ENCODE measurements at places on chromosomes 16 and 17.
A peak's percentile ranks its signal among the peaks of the same experiment; 100 is the strongest.

- DNase-seq: peak; percentile 61
Observed at GRCh38 chr16:3235856-3236669, 1.1 kb upstream of the ZNF200 start.

DNA sequence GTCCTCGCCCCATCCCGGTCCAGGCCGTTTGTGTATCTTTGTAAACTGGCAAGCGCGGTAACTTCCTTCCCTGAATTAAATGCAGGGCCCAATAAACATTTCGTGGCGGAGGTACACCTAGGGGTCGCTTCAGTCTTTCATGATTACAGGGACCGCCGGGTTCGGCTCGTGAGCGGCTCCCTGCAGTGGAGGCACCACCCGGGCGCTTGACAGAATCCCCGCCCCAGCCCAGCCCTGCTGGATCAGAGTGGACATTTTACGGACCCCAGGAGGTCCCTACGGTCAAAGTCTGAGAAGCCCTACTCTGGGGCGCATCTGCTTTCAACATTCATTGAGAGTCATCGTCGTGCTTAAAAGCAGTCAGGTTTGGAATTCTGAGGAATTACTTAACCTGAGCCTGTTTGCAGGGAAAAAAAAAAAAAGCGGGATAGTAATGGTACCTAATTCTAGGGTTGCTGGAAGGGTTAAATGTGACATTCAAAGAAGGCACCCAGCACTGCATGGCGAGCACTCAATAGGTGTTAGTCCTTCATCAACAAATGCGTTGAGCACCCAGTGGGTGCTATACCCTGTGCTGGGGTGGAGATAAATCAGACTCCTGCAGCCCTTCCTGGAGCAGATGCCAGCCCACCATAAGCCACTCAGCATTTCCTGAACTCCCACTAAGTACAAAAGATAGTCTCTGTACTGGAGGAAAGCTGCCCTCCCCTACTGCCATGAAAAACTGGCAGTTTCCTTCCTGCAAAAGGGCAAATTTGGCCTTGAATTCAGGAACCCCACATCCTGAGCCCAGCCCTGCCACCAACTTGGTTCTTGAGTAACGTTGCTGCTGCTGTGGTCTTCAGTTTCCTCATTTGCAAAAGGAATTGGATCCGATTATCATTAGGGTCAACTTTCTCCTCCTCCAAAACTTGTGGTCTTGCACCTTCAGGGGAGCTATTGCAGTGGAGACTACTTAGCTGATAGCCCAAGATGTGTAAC, 658 bp upstream of the DUSP3 start:
- DNase-seq: peak; percentile 77

- peak; percentile 25 for DNase-seq
Observed at GRCh38 chr17:2749784-2750181, 331 bp upstream of the CCDC92B start.

DNA sequence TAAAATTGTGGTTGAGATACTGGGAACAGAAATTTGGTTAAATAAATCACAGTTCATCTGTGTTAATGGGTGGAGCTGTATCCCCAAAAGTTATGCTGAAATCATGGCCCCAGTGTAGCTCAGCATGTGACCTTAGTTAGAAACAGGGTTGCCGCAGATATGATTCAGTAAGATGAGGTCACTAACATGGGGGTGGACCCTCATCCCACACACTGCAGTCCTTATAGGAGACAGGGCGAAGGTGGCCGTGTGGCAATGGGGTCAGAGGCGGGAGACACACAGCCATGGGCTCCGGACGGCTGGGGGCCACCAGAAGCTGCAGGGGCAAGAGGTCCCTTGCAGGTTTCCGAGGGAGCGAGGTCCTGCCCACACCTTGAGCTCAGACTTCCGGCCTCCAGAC, 10.7 kb downstream of the GALNS start:
- no peak for DNase-seq

GRCh38 chr16:56631832-56632155, 665 bp upstream of the MT1M start:
- no peak for DNase-seq

DNA sequence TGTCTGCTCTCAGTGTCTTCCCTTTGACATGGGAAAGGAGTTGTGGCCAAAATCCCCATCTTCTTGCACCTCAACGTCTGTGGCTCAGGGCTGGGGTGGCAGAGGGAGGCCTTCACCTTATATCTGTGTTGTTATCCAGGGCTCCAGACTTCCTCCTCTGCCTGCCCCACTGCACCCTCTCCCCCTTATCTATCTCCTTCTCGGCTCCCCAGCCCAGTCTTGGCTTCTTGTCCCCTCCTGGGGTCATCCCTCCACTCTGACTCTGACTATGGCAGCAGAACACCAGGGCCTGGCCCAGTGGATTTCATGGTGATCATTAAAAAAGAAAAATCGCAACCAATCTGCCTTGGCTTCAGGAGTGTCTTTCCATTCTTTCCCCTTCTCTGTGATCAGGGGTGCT, 918 bp upstream of the MRM1 start:
- DNase-seq: no peak

DNA sequence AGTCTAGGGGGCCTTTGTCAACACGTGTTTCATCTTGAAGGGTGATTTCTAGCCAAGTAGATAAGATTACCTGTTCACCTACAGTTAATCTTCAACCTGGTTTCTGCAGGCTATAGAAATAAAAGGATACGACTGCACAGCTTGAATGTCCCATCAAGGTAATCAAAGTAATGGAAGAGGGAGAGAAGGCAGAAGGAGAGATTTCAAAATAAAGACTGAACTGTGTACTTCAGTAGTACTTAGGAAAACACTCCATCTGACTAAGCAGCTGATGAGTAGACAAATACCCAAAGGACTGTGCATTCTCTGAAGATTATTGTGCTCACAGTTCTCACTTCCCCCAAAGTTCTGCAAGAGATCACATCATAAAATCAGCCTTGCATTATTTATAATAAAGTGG, 5.8 kb upstream of the RFFL start:
- DNase-seq: no peak

GRCh38 chr17:31373150-31374093, 18.1 kb upstream of the RAB11FIP4 start:
- no peak for DNase-seq

DNA sequence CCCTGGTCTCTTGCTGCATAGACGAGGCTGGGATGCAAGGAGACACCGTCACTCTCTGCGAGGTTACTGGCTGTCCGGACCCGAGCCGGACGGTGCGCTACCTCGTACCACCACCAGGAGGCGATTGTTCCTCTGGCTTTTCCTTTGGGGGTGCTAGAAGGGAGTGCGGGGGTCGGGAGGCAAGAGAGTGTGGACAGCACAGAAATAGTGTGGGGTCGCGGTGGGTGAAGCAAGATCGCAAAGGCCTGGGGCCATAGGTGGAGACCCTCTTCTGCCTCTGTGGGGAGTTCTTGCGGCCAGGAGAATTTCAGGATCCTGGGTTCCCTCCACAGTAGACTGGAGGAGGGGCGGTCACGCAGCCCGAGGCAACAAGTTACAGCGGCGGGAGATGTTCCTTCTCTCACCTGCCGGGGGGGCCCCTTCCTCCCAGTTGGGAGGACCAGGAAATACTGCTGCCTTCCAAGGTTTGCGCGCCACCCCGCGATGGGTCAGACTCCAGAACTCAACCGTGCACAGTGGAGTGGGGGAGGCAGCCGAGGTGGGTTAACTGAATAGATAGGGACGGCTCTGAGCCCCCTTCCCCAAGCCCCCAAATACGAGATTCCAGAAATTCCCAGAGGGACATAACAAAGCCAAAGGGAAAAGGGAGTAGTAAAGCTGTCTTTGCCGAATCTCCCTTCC, 6.9 kb downstream of the PHOSPHO1 start:
- no peak for DNase-seq

DNA sequence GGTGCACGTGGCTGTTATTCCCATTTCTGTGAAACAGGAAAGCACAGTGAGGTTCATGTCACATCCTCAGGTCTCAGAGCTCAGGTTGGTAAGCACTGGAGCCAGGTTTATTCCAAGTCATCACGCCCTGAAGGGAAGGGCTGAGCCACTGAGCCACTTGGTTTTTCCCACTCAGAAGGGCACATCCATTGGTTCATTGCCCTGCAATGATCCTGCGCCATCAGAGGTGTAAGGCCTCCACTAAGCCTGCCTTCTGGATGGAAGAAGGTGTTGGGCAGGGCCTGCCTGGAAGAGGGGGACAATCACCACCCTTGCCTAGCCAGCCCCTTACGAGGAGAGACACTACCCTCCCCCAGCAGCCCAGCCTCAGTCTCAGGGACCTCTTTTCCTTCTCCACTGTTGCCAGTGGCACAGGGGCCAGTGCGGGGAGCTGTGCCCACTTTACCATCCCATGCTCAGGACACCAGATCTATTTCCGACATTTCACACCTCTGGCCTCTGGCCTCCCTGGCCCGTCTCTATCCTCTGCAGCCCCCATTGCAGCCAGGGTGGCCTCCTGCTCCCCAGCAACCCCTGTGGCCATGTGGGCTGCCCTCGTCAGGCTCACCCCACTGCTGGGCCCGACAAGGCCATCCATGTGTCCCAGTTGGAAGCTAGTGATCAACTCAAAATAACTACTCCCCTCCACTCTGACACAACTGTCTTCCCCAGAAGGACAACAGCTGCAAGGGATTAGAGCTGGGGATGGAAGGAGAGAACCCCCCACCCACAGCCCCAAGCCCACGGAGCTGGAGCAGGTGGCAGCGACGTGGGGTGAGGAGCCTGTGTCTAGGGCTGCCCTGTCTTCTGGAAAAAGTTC, 29.9 kb downstream of the CFAP20 start:
- no peak for DNase-seq

- no peak for DNase-seq
Observed at GRCh38 chr16:85698935-85699558, 10.3 kb upstream of the GINS2 start.

DNA sequence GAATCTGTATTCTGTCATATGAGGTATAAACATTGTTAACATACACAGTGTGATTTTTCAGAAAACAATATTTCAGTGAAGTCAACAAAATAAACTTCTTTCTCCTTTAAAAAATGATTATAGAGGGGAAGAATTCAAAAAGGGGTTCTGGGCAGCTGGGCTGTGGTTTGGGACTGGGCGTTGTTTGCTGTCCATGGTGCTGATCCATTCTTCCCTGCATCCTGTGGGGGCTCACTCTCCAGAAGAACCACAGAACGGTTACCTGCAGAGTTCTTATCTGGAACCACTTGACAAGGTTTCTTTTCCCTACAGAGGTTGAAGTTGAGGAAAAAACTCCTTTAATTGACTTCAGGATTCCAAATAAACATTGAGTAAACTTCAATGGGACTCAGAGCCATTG, 1091.0 kb downstream of the CDH8 start:
- DNase-seq: no peak

- DNase-seq: no peak
Observed at GRCh38 chr16:85261657-85262557, 149.6 kb upstream of the CIBAR2 start.

DNA sequence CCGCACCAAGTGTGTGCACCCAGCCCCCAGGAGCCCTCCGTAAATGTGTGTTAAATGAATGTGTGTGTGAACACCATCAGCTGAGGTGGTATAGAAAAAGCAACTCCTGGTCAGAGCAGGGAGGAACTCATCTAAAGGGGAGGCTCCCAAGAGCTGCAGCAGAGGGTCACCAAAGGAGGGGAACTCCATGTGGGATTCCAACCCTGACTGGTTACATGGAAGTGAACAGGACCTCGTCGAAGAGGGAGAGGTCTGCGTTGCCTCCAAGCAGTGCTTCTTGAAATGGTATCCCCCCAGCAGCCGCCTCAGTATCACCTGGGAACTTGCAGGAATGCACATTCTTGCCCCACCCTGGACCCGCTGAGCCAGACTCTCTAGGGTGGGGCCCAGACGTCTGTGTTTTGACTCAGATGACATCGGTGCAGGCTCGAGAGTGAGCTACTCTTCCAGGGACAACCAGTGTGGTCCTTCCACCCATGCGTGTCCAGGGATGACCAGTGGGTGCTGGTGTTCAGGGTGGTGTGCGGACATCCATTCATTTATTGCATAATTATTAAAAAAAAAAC, 30.8 kb downstream of the ADCY9 start:
- no peak for DNase-seq

- DNase-seq: no peak
Observed at GRCh38 chr17:74768069-74768762, 7.9 kb downstream of the NAT9 start.

DNA sequence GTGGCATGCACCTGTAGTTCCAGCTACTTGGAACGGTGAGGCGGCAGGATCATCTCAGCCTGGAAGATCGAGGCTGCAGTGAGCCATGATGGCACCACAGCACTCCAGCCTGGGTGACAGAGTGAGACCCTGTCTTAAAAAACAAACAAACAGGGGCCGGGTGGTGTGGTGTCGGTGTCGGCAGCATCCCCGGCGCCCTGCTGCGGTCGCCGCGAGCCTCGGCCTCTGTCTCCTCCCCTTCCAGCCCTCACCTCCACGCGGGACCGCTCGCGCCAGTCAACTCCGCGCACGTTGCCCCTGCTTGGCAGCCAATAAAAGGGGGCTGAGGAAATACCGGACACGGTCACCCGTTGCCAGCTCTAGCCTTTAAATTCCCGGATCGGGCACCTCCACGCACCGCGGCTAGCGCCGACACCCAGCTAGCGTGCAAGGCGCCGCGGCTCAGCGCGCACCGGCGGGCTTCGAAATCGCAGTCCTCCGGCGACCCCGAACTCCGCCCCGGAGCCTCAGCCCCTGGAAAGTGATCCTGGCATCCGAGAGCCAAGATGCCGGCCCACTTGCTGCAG, 204.7 kb downstream of the CDRT15L2 start:
- no peak for DNase-seq

GRCh38 chr16:57007530-57007929, 18.2 kb downstream of the NLRC5 start:
- DNase-seq: no peak

- DNase-seq: no peak
Observed at GRCh38 chr17:81436294-81436849, 41.1 kb downstream of the BAHCC1 start.

- no peak for DNase-seq
Observed at GRCh38 chr16:79282806-79283205, 317.7 kb downstream of the MAF start.

- peak; percentile 52 for DNase-seq
Observed at GRCh38 chr16:55842369-55843104, 9.6 kb upstream of the CES1 start.

DNA sequence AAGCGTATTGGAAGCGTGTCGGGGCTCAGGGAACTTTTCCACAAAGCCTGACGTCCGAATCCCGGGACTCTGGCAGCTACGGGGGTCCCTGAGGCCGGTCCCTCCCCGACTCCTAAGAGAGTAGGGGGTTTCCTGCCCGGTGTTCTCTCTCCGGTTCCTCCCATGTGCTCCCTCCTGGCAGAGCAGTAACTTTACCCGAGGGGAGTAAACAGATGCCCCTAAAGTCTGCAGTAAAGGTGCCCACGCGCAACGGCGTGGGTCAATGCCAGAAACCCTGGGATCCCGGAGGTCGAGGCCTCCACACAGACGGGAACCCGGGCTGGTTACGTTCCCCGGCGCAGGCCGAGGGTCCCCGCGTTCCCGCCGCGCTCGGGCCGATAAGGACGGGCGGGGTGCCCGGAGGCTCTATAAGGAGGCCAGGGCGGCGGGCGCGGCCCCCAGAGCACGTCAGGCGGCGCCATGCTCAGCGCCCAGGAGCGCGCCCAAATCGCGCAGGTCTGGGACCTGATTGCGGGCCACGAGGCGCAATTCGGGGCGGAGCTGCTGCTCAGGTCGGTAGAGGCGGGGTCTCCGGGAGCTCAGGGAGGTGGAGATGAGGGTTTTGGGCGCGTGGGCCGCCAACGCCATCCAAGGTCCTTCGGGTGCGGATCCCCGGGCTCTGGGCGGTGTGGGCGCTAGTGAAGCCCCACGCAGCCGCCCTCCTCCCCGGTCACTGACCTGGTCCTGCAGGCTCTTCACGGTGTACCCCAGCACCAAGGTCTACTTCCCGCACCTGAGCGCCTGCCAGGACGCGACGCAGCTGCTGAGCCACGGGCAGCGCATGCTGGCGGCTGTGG, at the start of gene HBM:
HBM (plus strand) TSS at position 440 of the 836 bp plus-strand sequence; CDS start at position 460, 20 bp downstream.
- DNase-seq: no peak

GRCh38 chr17:79950306-79950705, 85.4 kb downstream of the TBC1D16 start:
- DNase-seq: no peak

Measured in HL-60 (cell line).